H1 (cell line): ENCODE measurements at places on chromosomes 7 and 10. TPM values are rescaled to one million over a fixed set of nuclear protein-coding genes. Genes with fewer than 3 reads are reported as not detected.

DNA sequence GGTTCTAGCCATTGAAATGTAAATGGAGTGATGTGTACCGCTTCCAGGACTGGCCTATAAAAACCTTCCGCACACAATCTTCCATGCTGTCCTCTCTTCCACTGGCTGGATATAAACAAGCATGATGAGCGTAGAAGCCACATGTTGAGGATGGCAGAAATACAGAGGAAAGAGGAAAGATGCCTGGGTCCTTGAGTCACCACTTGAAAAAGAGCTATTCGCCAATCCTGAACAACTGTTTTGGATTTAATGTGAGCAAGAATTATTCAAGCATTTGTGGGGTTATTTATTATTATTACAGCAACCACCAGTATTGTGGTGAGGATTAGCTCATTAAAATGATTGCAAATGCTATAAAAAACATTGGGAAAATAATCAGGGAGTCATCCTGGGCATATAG is 45.8 kb upstream of the PLXNA4 start:
- no peaks in the 10 kb centered on the region for H3K4me1 ChIP-seq
- H3K4me3 ChIP-seq = no peak overlapping the region
- H3K27me3 ChIP-seq = no peaks in the 10 kb centered on the region
- DNase-seq = no peak
- H3K27ac ChIP-seq = no peak overlapping the region
- no peaks in the 10 kb centered on the region for H3K36me3 ChIP-seq

GRCh38 chr7:24158975-24159374 is 125.0 kb upstream of the NPY start:
- H3K27ac ChIP-seq = no peak overlapping the region
- H3K36me3 ChIP-seq = no peaks in the 10 kb centered on the region
- H3K4me3 ChIP-seq = no peak overlapping the region
- no peaks in the 10 kb centered on the region for H3K27me3 ChIP-seq
- no peaks in the 10 kb centered on the region for H3K4me1 ChIP-seq

DNA sequence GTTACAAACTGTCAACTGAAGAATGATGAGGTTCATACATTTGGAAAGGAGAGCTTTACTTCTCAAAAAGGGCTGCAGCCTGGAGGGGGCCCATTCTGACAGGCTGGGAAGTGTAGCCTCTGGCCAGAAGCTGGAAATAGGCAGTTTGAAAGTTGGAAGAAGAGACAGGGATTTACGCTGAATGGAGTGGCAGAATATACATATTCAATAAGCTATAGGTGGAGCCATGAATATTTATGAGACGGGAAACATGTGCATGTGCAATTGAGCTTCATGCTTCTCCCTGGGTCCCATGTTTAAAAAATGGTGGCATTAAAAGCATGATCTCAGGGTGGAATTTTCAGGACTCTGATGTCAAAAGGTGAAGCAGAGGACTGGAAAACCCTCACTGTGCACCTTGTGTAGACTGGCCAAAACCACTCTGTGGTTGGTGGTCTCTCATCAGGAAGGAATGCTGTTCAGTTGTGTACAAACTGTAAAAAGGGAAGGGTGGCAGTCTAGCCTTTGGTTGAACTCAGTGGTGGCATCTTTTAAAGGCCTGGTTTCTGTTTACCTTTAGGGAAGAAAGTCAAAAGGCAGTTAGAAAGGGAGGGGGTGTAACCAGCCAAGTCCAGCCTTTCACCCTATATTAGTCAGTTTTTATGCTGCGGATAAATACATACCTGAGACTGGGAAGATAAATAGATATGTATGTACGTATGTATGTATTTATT is 7.2 kb upstream of the ACTR3B start:
- H3K4me1 ChIP-seq = no peaks in the 10 kb centered on the region
- H3K27ac ChIP-seq = no peak overlapping the region; the same call in 1 of the 2 replicates
- no peaks in the 10 kb centered on the region for H3K36me3 ChIP-seq

DNA sequence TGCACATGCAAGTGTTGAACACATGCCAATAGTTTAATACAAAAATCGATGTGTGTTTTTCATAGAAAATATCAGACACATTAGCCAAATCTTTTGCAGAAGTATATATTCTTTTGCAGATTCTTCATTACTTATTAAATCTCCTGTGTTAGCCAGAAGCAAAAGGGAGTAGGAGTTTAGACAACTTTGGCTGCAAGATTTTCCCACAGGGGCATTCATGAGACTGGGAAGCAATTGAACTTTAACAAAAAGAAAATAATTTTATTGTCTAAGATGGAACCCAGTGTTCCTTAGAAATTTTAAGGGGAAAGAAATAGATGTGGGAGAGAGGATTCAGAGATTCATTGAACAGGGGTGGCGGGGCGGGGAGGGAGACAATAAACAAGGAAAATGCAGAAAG is 1336.0 kb downstream of the GATA3 start:
- H3K36me3 ChIP-seq = no peaks in the 10 kb centered on the region
- H3K27me3 ChIP-seq = no peaks in the 10 kb centered on the region
- no peak overlapping the region for H3K4me3 ChIP-seq
- no peak overlapping the region for H3K27ac ChIP-seq
- no peaks in the 10 kb centered on the region for H3K4me1 ChIP-seq

Gene UNCX
- 0.03 TPM in 1 of 2 replicates, not detected in the other for polyA plus RNA-seq
